B cell (primary cell): ENCODE measurements at places on chromosomes 1 and 21.
A peak's percentile ranks its signal among the peaks of the same experiment; 100 is the strongest.

DNA sequence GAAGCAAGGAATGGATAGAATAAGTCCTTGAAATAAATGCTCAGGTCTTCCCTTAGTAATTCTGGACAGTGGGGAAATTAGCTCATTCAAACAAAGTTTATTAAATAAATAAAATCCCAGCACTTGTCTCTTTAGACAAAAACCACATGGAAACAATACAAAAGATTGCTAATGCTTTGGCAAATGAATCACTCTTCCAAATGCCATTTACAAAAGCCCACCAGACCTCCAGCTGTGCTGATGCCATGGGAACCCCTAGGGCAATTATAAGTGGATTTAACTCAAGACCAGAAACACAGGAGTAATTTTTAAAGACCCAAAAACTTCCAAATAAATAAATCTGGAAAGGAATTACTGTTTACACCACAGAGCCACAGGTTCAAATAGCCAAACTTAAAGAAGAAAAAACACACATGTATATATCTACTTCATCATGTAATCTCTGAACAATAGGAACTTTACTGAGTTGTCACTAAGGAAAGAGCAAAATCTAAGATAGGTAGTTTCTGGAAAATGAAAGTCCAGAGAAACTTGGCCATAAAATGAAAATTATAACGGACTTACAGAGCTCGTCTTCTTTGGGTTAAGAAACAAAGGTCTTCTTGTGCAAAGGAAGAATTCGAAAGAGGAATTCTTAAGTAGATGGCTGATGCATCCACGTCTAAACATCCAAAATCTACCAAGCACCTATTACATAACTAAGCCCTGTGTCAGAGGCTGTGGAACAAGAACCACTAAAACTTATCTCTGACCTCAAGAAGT is 399.4 kb downstream of the SMYD3 start:
- no peak for DNase-seq

DNA sequence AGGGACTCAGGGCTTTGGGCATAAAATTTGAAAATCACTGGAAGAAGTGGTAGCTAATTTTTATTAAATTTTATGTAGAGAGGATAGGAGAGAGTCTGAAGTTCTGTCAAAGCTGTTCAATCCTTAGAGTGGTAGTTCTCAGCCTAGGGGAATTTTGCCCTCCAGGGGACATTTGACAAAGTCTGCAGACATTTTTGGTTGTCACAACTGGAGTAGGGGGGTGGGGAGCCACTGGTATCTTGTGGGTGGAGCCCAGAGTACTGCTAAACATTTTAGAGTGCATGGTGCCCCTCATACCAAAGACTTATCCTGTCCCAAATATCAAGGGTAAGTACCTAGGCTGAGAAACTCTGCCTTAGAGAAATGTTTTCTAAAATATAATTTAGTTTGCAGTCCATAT is 30.2 kb downstream of the RASAL2 start:
- no peak for DNase-seq

DNA sequence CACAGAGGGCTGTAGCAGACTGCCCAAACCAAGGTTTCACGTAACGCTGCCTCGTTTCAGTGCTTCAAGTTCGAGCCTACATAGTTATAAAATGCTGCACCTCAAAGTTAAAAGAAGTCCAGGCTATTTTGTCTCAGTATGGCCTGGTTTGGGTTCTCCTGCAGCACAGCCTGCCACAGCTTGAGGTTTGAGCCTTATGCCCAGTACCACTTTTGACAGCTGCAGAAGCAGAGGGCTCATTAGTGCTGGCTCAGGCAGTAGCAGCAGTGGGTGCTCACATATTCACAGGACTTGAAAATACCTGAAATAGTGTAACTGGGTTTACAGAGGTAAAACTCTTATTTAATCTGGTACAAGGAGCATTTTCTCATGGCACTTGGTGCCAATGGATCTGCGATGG is 15.3 kb downstream of the SPATA46 start:
- DNase-seq, result no peak

DNA sequence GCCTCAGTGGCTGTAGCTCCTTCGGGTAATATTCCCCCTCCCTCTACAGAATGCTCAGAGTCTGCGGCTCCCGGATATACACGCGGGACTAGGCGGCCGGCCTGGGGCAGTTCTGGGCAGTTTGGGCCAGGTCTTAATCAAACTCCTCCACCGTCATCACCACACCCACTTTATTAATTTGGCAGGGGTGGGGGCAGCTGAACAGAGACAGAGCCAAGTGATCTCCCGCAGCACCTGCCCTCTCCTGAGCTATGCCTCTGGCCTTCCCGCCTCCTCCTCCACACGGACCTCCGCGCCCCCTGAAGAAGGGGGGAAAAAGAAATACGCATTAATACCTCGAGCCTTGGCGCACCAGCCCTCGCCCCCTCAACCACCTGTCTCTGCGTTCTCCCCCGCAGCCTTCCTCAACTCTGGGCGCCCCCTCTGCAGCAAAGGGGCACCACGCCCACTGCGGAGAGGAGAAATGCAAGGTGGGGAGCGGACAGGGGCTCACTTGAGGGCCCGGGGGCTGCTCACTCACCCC is 42.6 kb downstream of the CD34 start:
- DNase-seq, result no peak

DNA sequence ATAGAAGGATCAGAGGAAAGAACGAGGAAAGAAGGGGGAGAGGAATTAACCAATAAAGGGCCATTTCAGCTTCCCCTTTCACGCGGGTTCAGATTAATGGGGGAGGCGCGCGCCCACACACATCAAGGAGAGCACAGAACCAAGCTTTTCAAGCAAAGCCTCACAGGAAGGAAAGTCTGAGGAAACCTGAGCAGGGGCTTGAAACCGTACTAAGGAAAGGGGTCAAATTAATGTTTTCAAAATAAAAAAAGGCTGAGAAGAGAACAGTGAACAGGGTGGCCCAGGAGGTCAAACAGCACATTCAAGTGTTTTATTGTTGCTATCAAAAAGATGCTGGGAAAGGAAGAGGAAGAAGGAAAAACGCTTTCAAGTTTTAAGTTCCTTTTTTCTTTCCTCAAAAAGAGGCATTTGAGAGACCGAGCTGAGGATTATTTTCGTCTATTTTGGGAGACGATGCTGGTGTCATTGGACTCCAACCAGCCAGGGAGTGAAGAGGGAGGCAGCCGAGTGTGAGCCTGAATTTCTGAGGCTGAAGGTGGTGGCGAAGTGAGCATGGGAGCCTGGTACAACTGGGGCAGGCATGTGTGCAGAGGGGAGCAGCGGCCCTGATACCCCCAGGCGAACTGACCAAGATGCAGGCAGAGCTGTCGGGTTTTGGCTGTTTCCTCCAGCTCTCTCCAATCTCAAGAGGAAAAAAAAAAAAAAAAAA is 88.4 kb downstream of the PROX1 start:
- DNase-seq, result no peak

- no peak for DNase-seq
These were observed 25.6 kb downstream of the MIS18A start for GRCh38 chr21:32253215-32253641.

GRCh38 chr1:184080309-184080708 is 28.8 kb downstream of the TSEN15 start:
- DNase-seq, result no peak

DNA sequence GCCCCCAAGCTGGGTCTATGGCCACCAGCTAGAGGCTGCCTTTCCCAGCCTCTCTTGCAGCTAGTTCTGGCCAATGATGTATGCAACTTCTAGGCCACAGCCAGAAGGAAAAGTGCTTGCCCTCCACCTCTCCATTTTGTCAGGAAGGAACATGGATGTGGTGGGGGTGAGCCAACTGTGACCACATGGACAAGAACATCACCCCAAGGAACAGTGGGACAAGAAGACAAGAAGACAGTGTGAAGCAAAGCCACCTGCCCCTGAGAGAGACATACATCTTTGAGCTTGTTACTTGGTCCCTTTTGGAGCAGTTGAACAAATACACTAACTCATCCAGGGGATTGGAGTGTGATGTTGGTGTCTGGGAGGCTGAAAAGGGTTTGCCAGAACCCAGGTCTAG is 105.8 kb upstream of the EDN2 start:
- DNase-seq, result no peak

GRCh38 chr1:150876119-150876454 is 312 bp downstream of the ARNT start:
- no peak for DNase-seq

GRCh38 chr1:97144527-97144926 is 422.9 kb downstream of the PTBP2 start:
- no peak for DNase-seq

- DNase-seq, result peak; percentile 57
These were observed 577 bp downstream of the IKBKE start for GRCh38 chr1:206470692-206471414.

GRCh38 chr1:118661769-118662320 is 326.3 kb downstream of the TBX15 start:
- no peak for DNase-seq

- no peak for DNase-seq
These were observed 114.1 kb downstream of the PRDM2 start for GRCh38 chr1:13814131-13814530.

GRCh38 chr1:6438047-6438525 is 13.5 kb downstream of the ESPN start:
- DNase-seq, result peak; percentile 80

GRCh38 chr1:185972096-185972850 is 238.1 kb downstream of the HMCN1 start:
- DNase-seq, result no peak

DNA sequence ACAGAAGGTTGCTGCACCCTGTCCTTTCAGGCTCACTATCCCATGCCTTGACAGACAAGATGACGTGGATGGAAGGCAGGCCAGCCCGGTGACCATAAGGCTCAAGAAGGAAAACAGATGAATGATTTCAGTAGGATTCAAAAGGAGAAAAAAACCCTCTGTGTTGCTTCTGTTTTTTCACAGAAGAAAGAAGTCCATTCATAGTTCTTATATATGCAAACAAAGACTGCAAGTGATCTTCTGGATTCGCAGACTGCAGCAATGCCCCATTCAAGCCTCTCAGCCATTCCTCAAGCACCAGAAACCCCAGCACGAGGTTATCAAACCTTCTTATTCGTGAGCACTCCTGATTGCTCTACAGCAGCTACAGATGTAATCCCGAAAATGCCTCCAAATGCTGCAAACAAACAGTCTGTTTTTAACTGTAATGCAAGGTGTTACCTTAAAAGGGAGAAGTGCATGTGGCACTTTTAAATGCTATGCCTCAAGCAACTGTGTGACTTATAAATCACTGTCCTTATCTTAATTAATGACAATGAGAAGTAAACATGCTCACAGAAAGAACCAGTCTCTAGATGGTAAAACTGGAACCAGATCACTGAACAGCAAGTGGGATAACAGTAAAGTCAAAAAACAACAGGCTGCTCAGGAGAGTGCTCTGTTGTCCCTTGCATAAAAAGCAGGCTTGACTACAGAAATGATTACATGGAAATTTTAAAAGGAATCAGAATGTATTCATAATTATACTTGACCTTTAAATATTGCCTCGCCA is 173.9 kb downstream of the HHIPL2 start:
- no peak for DNase-seq

DNA sequence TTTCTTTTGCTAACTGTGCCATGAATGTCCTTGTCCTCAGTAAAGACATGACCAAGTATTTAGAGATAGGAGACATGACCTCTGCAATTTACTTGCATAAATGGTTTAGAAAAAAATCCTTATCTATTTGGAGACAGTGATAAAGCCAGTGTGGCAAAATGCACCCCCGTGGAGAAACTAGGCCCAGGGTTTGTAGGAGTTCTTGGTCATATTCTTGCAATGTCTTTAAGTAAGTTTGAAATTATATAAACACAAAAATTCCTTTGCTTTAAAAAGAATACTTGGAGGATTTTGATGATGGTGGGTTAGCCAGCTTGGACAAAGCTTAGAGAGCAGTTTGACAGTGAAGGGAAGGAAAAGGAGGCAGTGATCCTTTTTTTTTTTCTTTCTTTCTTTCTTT is 101.9 kb upstream of the SLC45A1 start:
- no peak for DNase-seq

- DNase-seq, result peak; percentile 25
These were observed 154.6 kb downstream of the SLC30A10 start for GRCh38 chr1:219773775-219774174.

DNA sequence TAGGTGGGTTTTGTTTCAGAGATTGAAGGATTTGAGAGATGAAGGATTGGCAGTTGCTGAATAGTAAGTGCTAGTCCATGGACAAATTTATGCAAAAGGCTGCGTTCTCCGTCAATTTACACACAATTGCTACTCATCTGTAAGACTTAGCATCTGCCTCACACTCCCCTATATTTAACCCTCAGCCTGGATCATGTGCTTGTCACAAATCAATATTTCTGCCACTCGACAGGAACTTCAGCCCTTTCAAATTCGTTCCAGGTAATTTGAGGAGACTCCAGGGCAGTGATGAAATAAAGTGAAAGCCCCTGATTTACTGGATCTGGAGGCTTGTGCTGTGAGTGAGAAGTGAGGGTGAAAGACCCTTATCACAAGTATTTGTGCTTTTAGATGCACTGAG is 105.6 kb upstream of the UBE2U start:
- no peak for DNase-seq

DNA sequence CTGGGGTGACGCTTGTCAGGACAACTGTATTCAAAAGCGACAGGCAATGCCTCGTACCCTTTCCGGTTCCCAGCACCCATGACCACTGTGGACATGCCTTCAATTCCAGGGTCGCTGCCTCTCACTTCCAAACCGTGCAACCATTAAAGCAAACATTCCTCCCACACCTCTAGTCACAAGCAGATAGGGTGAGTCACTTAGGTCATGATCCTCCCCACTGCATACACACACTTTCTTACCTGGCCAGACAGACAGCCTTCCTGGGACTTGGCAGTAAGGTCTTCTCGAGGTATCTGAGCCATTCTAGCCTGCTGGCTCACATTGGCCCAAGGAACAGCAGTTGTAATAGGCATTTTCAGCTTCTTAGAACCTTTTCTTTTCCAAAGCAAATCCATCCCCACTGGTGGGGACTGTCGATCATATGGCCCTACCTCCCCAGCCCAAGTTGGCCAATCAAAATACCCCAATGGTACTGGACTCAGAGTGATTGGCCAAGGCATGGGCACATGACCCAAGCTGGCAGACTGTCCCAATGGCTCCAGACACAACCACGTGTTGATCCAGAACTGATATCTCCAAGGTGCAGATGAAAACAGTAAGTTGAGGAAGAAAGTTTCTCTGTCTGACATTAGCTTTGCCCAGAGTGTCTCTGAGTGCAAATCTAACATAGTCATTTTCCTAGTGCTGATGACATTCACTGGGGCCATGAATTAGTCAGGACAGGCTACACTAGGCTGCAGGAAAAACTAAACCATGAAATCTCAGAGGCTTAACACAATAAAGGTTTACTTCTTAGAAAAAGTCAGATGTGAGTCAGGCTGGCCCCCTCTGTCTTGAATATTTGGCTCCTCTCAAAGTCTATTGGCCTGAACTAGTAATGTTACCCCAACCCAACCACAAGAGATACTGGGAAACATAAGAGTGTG is 113.8 kb downstream of the RRAGC start:
- no peak for DNase-seq

- DNase-seq, result no peak
These were observed 119.4 kb downstream of the ASTN1 start for GRCh38 chr1:177045151-177045550.

- DNase-seq, result no peak
These were observed 74.2 kb downstream of the SIM2 start for GRCh38 chr21:36773117-36773516.
